ENCODE measurements at places on chromosomes 11 and 22.

DNA sequence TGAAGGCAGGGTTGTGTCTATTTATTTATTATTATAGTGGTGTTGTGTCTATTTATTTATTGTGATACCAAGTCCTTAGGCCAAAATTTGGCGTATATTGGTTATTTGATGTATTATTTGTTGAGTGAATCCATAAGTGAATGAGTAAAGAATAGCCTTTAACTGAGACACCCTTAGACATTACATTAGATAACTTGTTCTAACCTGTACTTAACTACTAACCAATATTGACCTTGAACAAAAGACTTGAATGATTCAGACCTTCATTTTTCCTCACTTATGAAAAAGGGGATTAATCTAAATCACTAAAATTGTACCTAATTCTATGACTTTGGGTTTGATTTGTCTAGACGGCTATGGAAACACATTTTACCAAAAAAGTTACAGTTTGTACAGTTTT is 370.5 kb downstream of the JRKL start:
- DNase-seq: no peak

DNA sequence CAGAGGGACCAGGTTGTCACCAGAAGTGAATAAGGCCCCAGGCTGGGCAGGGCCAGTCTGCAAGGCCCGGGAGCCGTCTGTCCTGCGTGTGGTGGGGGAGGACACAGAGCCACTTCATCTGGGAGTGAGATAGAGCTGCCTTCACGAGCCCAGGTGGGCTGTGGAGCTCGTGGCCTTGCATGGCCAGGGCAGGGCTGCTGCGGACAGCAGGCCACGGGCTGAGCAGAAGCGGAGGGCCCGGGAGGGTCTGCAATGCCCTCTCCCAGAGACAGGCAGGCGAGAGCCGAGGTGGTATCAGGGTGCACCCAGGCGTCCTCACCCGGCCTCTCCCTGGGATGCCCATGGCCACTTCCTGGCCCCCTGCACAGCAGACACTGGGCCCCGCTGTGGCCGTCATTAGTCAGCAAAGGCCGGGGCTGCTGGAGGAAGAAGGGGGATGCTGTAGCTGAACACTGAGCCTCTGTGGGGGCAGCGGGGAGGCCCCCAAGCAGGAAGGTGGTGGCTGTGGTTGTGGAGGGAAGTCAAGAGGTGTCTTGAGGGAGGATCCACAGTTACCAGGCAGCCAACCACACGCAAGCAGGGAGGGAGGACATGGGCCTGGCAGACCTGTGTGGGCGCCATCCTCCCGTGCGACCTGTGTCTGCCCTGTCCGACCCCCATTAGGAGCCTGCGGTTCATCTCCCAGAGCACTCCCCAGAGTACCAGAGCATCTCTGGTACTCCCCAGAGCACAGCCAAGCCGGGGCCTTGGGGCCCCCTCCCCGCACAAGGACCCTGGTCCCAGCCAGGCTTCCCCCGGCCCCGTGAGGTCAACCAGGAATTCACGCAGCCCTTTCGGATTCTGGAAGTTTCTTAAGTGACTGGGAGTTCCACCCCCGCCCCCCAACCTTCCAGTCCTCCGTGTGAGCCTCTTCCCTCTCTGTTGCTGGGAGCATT is 1109.5 kb downstream of the BRD1 start:
- DNase-seq: no peak

DNA sequence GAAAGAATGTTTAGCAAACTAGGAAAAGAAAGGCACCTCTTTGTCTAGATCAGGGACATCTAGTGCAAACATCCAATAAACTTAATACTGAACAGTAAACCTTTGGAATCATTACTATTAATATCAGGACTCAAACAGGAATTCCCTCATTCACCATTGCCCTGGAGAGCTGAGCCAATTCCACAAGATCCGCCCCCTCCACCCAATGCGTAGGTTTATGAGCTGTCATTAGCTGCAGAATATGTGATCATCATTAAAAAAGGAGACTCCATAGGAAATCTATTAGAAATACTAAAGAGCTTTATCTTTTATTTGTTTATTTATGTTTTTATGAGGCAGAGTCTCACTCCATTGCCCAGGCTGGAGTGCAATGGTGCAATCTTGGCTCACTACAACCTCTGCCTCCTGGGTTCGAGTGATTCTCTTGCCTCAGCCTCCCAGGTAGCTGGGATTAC is 5.5 kb downstream of the IL17REL start:
- no peak for DNase-seq

DNA sequence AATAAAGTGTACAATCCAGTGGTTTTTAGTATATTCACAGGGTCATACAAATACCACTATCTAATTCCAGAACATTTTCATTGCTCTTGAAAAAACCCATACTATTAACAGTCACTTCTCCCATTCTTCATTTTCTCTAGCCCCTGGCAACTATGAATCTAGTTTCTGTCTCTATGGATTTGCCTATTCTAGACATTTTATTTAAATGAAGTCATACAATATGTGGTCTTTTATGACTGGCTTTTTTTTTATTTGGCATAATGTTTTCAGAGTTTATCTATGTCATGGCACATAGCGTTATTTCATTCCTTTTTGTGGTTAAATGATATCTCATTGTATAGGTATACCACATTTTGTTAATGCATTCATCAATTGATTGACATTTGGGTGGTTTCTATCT is 59.4 kb downstream of the KDM2A start:
- DNase-seq: no peak

- DNase-seq: peak; percentile 17
These were observed 18.6 kb upstream of the SCN2B start for GRCh38 chr11:118194835-118195627.

GRCh38 chr11:16184588-16184987 is 171.8 kb downstream of the SOX6 start:
- DNase-seq: peak; percentile 81

DNA sequence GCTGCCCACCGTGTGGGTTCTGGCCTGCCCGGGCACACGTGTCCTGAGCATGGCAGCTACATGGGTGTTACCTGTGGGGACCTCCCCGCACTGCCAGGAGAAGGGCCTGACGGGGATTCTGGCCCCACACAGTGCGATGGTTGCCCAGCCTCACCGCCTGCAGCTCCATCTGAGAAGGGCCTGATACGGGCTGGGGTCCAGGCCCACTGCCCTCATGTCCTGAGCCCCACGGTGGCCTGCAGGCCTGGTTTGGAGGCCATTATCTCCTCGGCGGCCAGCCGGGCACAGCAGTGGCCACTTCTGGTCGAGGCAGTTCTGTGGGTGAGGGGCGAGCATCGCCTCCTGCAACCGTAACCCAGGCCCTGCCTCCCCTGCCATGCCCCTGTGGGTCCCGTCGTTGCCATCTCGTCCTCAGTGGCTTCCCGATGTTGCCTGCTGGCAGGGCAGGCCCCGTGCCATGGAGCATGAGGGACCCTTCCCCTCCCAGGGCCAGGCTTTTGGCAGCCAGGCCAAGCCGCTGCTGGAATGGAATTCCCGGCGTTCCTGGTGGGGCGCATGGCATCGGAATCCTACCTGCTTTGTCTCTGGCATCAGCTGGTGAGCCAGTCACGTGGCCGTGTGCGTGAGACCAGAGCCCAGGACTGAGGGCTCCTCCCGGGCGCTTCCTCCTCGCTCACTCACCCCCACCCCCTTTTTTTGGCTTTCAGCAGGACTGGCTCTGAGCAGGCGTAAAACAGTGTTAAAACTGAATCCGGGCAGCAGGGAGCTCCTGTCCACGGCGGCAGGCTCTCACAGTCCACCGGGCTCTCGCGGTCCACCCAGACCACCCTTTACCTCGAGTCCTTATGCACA is 71.9 kb upstream of the PPARA start:
- no peak for DNase-seq

DNA sequence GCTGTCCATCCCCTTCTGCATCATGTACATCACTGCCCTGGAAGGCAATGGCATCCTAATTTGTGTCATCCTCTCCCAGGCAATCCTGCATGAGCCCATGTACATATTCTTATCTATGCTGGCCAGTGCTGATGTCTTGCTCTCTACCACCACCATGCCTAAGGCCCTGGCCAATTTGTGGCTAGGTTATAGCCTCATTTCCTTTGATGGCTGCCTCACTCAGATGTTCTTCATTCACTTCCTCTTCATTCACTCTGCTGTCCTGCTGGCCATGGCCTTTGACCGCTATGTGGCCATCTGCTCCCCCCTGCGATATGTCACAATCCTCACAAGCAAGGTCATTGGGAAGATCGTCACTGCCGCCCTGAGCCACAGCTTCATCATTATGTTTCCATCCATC is 337 bp downstream of the OR52B6 start:
- DNase-seq: no peak

DNA sequence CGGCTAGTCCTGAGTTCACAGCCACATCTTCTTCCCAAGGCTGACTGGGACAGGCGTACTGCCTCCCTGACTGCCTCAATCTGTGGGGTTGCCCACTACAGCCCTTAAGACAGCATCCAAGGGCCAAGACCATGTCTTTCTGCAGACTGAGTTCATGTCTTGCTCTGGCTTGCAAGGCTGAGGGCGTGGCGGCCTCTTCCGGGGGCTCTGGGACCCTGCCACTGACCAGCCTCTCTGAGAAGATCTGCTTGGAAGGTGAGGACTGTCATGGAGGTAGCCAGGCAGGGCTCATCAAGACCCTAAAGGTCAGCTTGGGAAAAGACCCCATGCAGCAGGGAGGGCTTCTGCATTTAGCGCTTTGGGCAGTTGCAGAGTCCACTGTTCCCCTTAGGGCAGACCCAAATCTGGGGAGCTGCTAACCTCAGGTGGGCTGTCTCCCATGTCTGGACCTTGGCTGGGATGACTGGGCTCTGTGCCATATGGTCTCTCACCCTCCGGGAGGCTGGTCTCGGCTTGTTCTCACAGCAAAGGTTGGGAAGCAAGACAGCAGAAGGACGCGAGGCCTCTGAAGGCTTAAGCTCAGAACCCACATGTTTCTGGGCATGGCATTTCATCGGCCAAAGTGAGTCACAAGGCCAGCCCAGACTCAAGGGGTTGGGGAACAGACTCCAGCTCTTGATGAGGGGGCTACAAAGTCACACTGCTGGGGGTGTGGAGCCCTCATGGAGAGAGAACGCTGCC is 109.1 kb upstream of the LMO1 start:
- no peak for DNase-seq

- peak; percentile 88 for DNase-seq
These were observed 133.7 kb downstream of the SNX19 start for GRCh38 chr11:130782361-130783222.

- peak; percentile 53 for DNase-seq
These were observed 44.0 kb downstream of the KIAA1671 start for GRCh38 chr22:24996420-24996952.

- no peak for DNase-seq
These were observed 19.0 kb upstream of the CHST1 start for GRCh38 chr11:45684440-45684839.

- DNase-seq: peak; percentile 85
These were observed 125.0 kb upstream of the ARHGAP42 start for GRCh38 chr11:100562128-100562527.

- DNase-seq: no peak
These were observed 8.1 kb upstream of the MYH9 start for GRCh38 chr22:36395915-36396314.

DNA sequence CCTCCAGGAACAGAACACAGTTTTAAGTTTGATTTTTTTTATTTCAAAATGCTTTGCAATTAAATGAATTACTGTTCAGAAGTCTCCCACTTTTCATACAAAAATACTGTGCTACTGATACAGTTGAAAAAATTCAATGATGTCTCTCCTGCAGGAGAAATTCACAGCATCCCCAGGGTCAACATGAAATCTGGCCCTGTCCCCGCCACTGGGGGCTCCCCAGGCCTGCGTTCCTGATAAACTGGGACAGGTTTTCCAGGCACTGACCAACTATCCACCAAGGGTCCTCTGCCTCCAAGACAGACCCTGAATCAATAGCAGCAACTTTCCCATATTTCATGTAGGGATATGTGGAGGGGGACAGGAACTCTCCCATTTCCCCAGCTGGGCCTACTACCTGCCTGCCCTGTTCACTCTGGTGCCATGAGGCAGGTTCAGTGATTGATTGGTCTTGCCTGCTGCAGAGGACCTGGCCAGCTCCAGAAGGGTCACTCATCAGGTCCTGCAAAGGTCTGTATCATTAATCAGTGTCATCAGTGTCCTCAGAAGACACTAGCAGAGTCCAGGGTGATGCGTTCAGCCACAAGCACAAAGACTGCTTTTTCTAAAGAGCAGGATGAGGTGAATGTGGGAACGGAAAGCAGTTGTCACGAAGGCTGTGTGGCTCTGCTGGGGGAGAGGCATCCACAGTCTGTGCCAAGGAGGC is 43.4 kb downstream of the PISD start:
- DNase-seq: no peak

GRCh38 chr11:93591247-93591898 is 48.2 kb upstream of the SMCO4 start:
- DNase-seq: peak; percentile 72

GRCh38 chr11:86159581-86159891 is 85.0 kb upstream of the EED start:
- DNase-seq: no peak

DNA sequence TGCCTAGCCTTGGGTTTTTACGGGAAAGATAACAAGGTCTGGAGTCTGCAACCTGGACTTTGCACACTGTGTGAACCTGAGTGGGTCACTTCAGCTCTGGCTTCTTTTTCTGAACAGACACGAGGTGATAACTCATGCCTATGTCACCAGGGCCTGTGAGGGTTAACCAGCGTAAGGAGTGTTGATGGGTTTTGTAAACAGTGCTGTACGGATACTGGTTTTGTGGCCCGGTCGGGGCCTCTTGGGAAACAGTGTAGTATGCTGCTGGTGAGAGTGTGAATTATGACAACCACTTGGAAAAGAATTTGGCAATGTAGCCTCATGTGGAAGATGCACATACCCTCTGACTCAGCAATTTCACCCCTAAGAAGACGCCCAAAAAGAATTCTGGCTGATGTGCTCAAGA is 266.8 kb downstream of the MN1 start:
- DNase-seq: no peak

DNA sequence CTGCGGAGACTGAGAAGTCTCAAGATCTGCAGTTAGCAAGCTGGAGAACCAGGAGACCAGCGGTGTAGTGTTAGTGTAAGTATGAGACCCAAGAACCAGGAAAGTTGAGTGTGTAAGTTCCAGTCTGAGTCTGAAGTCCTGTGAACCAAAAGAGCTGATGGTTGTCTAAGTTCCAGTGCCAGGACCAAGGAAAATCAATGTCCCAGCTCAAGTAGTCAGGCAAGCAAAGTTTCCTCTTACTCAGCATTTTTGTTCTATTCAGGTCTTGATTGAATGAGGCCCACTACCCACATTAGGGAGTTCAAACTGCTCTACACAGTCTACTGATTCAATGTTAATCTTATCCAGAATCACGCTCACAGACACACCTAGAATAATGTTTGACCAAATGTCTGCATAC is 11.0 kb downstream of the USP28 start:
- no peak for DNase-seq
